Glomerular endothelial cell (primary cell): ENCODE measurements at places on chromosomes 1 and 21.

DNA sequence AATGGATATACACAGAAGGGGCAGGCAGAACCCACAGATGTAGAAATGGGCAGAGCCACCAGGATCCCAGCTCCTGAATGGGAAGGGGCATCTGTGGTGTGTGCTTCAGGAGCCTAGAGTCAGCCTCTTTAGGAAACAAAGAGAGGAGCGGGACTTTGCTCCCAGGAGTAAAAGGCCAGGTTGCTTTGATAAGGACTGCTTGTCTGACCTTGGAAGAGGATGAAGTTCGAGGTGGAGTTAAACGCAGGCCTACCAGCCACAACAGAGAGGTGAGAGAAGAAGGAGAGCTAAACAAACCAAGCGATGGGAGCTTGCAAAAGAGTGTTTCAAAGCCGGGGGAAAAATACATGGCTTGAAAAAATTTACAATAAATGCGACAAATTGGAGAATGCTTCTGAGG lies 49.9 kb upstream of the TMPRSS2 start:
- no peak for DNase-seq

- no peak for DNase-seq
These were observed 50.0 kb downstream of the FOXO6 start for GRCh38 chr1:41411229-41411628.

- DNase-seq, result no peak
These were observed 74.7 kb downstream of the HSPA13 start for GRCh38 chr21:14308234-14308633.

- no peak for DNase-seq
These were observed 83.2 kb upstream of the RGS4 start for GRCh38 chr1:162985816-162986435.
